ENCODE measurements at places on chromosomes 6 and 20.

GRCh38 chr6:27294409-27294808 lies 17.7 kb downstream of the POM121L2 start:
- DNase-seq = no peak

- DNase-seq = no peak
Observed at GRCh38 chr6:117613920-117614560, 11.7 kb upstream of the GOPC start.

GRCh38 chr20:50893620-50894019 lies 37.6 kb downstream of the ADNP start:
- no peak for DNase-seq

DNA sequence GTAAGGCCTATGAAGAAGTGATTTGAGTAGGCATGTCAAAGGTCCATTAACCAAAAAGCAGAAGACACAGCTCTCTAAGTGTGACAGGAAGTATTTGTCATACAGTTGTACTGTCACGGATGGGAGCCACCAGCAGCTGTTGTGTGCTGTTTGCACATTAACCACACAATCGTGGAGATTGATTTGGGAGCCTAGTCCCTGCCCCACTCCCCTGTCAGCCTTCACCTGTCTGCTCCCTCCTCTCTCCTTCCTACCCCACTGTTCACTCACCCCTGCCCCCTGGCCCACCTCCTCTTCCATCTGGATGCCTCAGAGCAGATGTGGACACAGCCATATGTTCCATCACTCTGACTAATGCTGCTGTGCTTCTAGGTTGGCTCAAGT lies 124.7 kb upstream of the SPACA1 start:
- no peak for DNase-seq

GRCh38 chr6:5442916-5443315 lies 181.6 kb downstream of the FARS2 start:
- DNase-seq = no peak

GRCh38 chr20:37878835-37879599 lies 23.9 kb upstream of the VSTM2L start:
- DNase-seq = no peak
